ENCODE measurements at places on chromosomes 7 and 10.

- DNase-seq: no peak
Observed at GRCh38 chr10:104067525-104067924, 18.2 kb downstream of the COL17A1 start.

DNA sequence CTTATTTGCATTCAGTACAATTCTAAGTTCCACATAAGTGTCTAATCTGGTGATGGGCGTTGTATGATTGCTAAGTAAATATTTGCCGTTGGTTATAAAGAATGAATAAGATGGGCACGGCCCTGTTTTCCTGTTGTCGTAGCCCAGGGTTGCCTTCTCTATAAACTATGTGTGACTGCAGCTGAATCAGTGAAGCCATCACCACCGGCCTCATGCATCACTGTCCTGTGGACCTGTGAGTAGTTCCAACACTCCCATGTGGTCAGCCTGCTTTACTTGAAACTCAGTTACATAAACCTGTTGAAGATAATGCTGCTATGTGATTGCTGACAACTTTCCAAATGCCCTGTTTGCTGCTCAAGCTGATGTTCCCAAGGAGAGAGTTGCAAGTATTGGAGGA, 21.6 kb upstream of the KLF6 start:
- peak; percentile 69 for DNase-seq

- no peak for DNase-seq
Observed at GRCh38 chr7:99363286-99363685, 11.2 kb upstream of the ARPC1B start.

GRCh38 chr10:119497243-119497642, 45.3 kb downstream of the RGS10 start:
- no peak for DNase-seq

- DNase-seq: no peak
Observed at GRCh38 chr10:46539596-46540411, 16.7 kb downstream of the GPRIN2 start.

- DNase-seq: peak; percentile 38
Observed at GRCh38 chr7:42493436-42494198, 256.6 kb upstream of the GLI3 start.

DNA sequence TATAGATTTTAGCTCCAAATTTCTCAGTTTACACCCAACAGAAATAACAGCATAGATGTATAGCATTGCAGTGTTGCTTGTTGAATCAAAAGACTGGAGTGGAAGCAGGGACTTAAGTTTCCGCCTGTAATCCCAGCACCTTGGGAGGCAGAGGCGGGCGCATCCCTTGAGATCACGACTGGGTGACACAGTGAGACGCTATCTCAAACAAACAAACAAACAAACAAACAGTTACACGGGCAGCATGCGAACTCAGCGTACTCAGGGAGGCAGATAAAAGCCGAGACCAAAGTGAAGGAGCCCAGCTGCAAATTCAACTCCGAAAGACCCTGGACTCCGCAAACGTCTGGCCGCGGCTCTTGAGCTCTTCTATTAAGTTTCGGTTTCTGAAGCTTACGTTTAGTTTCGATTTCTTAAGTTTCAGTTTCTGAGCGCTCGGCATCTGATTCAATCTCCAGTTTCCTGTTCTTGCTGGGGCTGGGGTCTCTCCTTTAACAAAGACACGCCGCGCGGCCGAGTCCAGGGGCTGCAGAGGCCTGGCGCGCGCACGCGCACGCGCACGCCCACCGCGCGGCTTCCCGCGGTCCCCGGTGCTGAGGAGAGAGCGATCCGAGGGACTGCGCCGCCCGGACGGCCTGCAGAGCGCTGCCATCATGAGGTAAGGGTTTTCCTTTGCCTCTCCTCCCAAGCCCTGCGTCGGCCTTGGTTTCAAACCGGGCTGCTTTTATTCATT, at the start of gene IFIT5:
IFIT5 (plus strand) TSS at position 423 of the 733 bp plus-strand sequence; CDS start at position 654, 231 bp downstream.
- DNase-seq: peak; percentile 61

DNA sequence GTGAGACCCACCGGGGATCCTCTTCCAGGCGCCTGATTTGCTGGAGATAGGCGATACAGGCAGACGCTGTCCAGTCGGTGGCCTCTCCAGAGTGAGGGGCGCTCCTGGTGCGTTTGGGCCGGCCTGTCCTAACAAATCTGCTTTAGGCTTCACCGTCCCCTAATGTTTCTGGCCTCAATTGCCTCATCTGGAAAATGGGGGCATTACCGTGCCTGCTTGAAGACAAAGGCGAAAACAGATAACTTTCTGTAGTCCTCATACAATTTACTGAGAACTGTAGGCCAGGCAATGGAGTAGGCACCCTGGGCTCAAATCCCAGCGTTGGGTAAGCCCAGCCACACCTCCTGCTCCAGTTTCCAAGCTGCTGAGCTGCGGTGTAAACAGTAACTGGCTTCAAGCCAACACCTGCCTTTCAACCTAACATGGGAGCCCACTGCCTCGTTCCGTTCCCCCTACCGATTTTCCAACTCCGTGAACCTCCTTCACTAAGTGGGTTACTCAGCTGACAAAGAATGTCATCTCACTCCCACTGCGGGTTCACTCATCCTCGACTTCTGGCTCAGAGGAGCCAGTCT, 589 bp upstream of the ZFAND4 start:
- no peak for DNase-seq

DNA sequence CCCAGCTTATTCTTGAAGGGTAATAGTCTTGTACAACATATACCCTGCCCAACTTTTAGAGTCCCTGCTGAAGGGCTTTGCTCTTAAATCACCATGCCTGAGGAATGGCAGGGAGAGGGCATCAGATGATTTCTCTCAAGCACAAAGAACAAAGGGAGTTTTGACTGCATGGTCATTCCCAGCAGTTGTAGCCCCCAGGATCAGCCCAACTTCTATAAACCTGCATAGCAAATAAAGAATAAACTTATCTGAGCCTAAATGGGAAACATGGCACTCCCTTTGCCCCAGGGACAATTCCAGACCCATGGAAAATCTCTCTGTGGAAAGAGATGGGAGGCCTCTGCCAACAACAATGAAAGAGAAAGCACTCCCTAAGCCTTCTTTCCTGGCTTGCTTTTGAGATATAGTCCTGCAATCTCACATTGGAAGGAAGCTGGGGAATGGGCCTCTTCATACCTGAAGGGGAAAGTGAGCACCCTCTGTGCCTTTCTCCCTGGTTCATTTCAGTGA, 18.7 kb downstream of the CADPS2 start:
- DNase-seq: no peak
